ENCODE measurements at places on chromosomes 7 and 10.

DNA sequence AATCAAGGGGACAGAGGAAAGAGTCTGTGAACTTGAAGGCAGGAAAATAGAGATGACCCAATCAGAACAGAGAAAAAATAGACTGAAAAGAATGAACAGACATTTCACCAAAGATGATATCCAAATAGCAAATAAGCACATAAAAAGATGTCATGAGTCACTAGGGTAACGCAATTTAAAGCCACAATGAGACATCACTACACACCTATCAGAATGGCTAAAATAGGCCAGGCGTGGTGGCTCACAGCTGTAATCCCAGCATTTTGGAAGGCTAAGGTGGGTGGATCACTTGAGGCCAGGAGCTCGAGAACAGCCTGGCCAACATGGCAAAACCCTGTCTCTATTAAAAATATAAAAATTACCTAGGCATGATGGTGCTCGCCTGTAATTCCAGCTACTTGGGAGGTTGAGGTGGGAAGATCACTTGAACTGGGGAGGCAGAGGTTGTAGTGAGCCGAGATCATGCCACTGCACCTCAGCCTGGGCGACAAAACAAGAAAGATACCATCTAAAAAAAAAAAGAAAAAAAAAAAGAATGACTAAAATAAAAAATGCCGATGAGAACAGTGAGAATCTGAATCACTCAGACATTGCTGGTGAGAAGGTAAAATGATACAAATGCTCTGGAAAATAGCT lies 100.9 kb downstream of the LHPP start:
- DNase-seq: no peak

DNA sequence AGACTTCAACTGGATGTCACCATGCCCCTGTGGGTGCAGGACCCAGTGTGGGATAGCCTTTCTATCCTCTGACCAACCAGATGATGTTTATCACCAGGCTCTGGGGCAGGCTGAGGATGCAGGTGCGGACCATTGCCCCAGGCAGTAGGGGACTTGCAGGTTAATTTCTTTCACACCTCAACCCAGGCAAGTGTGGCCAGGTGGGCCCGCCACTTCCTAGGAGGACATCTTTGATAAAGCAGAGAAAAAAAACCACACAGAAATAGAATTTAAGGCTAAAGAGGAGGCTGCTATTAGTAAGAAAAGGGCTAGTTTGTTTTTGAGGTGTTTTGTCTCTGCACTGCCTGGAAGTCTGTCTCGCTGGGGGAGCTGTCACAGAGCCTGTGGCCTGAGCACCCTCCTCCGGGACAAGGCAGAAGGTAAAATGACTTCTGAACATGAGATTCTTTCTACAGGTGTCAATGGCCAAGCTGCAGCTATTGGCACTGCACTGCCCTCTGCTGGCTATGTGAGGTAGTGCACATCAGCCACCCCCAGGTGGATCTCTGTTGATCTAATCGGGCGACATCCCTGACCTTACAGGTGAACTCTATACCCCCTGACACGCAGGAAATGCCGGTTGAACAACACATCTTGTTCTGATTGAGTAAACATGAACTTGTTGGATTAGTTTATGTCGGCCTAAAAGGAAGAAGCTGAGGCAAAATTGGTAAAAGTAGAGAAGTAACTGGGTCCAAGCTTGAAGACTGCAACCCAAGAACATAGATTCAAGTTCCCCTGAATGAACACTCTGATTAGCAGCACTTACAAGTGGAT lies 21.0 kb downstream of the UPP1 start:
- DNase-seq: peak; percentile 23

DNA sequence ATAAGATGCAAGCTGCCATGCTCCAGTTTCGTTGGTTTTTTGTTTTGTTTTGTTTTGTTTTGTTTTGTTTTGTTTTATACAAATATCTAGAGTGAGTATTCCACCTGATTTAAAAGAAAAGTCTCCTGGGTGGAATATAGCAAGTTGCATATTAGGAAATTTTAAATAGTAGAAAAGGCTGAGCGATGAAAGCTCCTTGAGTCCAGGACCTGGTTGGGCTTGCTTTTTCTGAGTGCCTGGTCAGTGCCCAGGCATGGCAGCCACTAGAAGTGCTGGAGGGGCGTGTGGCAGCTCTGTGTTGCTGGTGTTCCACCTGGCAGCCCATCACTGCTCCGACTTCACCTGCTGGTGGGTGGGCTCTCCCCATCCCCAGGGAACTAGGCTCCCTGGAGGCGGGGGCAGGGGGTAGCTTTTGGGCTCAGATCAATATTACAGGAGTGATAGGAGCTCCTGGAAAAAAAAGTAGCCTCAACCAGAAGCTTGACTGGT lies 8.0 kb downstream of the COL17A1 start:
- DNase-seq: no peak

GRCh38 chr7:37516664-37517063 lies 68.0 kb upstream of the ELMO1 start:
- no peak for DNase-seq

- DNase-seq: no peak
Measured at GRCh38 chr10:107103174-107104025, 61.1 kb downstream of the SORCS1 start.

DNA sequence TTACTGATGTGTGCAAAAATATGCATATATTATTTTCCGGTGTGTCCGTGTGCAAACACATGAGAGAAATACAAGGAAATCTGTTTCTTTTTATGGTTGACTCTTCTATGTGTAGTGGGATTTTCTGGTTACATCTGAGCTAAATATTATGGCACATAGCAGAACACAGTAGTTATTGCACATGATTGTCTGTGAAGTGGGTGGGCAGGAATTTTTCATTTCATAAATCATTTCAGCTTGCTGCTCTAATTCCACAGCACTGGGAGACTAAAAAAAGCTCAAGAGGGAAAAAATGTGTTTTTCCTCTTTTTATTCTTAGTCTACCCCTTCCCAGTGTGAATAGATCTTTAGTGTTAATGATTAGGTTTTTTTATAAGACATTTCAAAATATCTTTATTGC lies 197.9 kb downstream of the MBL2 start:
- peak; percentile 67 for DNase-seq

- peak; percentile 71 for DNase-seq
Measured at GRCh38 chr7:116929914-116930913, 23.1 kb upstream of the ST7 start.

DNA sequence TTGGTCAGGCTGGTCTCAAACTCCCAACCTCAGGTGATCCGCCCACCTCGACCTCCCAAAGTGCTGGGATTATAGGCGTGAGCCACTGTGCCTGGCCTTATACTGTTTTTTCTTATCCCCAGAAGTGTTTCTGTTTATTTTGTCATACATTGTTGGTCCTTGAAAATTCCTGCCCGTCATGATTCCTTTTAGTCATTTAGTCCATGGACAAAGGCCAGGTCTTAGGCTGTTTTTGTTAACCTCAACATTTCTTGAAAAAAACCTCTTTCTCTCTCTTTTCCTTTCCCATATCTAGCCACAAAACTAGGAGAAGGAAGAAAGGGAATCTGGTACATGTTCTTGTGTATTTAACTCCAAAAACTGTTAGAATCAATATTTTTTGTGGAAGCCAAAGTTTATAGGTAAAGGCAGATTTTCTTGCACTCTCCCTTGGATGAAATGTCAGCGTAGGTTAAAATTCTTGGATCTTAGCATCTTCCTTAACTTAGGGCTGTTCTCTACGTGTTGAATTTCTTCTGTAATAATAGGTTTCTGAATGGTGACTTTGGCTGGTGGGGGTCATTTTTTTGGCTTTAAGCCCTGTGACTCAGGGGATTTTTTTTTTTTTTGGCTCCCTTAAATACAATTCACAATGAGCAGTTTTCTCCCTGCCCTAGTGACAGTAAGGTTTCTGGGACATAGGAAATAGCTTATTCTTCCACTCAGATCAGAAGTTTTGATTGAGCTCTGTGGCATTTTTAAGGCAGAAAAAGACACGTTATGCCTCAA lies 500.8 kb downstream of the AUTS2 start:
- DNase-seq: no peak

DNA sequence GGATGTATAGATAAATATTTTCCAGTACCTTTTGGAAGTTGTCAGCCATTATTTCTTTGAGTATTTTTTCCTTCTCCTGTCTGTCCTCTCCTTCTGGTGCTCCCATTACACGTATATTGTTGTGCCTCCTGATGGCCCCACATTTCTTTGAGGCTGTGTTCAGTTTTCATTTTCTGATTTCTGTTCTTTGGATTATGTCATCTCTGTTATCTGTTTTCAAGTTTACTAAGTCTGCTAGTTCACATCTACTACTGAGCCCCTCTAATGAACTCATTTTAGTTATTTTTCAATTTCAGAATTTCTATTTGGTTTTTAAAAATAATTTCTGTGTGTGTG lies 16.3 kb downstream of the RBM33 start:
- no peak for DNase-seq

DNA sequence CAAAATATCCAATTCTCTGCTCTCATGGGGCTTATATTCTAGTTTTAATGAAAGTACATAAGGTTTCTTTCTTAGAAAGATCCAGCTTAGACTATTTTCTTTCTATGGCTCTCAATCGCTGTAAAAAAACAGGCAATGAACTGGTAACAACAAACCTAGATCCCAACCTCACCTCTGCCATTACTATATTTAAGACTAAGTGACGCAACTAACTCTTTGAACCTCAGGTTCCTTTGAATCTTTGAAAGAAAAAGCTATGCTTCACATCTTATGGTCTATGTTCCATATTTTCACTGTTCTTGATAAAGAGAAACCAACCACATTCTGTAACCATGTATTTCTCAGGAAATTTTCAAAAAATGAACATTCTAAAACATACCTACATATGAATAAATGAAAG lies 88.5 kb downstream of the ELAPOR2 start:
- DNase-seq: no peak

GRCh38 chr10:133481657-133482056 lies 27.9 kb downstream of the SCART1 start:
- DNase-seq: no peak

- no peak for DNase-seq
Measured at GRCh38 chr7:122018032-122018431, 126.0 kb downstream of the AASS start.

DNA sequence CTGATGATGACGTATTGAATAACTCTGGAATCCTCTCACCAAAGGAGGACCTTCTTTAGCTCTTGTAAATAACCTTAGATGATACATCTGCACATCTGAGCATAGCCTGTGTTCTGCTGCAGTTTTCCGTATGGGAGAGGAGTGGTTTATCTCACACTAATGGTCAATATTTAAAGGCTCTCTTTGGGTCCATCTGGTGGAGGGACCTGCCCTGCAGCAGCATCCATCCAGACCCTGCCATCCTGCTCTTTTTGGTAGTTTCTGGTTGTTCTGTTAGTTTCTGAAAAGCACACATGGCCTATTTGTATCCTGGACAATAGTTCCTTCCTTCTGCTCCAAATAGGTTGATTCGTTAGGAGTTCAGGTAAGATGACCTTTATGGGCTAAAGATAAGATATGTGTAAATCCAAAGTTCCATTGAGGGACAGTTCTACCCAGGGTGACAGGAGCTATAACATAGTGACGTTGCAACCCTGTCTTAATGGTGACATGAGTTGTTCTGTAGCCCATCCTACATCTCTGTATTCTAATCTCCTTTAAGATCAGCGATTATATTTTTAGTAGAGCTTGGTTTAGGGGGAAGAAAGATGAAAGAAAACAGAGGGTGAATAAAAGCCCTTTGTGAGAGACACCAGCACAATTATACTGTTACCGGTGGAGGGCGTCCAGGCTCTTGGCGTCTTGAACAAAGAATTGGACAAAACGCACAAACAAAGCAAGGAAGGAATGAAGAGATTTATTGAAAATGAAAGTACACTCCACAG lies 60.0 kb upstream of the KLF14 start:
- DNase-seq: peak; percentile 29

DNA sequence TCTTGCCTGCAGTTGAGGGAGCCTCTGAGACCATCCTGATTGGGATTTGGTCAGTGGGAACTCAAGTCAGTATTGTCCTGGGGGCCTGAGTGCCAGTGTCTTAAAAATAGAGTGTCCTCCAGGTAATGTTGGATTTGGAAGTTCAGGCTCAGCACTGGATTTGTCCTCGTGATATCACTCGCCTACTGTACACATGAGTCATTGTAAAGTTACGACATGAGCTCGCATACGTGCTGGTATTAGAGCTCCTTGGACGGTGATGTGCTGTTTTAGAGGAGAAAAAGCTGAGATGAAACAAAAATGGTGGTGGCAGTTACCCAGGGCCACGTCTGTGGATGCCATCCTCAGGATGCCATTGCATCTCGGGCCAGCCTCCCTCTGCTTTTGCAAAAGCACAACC lies 78.2 kb downstream of the MGMT start:
- peak; percentile 6 for DNase-seq

DNA sequence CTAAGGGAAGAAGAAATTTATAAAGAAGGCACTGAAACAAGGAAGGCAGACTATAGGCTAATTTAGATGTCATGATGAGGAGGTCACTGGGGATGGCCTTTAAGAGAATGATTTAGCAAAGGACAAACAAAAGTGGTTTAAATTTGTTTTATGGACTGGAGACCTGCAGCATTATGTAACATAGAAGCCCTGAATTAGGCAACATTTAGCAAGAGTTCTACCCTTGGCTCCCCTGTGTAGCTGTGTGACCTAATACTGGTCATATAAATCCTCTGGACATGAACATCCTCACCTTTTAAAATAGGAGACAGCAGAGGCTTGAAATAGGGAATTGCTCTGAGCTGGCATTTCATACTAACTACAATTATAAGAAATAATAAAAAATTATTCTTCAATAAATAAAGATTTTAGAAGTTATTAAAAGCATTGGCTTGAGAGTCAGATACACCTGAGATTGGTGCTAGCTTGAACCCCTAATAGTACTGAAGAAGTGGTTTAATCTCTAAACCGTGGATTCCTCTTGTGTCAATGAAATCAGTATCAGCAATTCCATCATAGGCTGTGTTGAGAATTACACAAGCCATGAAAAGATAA lies 48.9 kb downstream of the RNLS start:
- no peak for DNase-seq

- no peak for DNase-seq
Measured at GRCh38 chr10:59631882-59632807, 77.5 kb downstream of the SLC16A9 start.

- no peak for DNase-seq
Measured at GRCh38 chr7:91025906-91026390, 238.3 kb upstream of the FZD1 start.

DNA sequence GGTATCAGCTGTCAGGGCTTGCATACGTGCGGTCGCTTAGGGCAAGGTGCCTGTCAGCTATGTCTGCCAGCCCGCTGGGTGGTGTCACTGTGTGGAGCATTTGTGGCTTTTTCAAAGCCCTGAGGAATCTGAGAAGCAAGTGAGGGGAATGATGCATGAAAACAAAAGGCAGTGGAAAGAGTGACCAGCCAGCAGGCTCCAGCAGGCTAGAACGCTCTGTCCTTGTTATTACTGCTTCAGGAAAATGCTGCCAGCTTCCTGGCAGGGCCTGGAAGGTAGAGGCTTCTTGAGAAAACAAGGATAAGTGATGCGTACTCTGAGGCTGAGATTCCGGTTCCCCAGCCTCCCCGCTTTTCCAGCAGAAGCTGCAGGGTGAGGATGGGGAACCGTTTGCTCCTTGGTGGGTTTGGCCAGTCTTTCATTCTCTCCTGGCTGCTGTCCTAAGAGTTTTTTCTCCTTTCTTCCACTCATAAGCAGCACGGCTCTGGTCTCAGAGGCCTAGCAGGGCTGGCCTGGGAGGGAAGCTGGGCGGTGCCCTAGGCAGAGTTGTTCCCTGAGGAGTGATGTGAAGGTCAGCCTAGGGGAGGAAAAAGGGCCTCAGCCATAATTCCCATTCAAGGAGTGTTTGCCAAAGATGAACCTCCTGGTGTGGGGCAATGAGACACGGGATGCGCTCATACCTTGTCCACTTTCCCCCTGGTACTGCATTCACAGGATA lies 42.8 kb upstream of the MKLN1 start:
- DNase-seq: no peak

- DNase-seq: no peak
Measured at GRCh38 chr10:73399063-73399462, 14.8 kb downstream of the ANXA7 start.
